Activated T-cell treated with anti-CD3 and anti-CD28 coated beads for 1 hour (primary cell): ENCODE measurements at places on chromosomes 6 and 20.

- DNase-seq = no peak
Measured at GRCh38 chr20:6726761-6727160, 40.7 kb upstream of the BMP2 start.

DNA sequence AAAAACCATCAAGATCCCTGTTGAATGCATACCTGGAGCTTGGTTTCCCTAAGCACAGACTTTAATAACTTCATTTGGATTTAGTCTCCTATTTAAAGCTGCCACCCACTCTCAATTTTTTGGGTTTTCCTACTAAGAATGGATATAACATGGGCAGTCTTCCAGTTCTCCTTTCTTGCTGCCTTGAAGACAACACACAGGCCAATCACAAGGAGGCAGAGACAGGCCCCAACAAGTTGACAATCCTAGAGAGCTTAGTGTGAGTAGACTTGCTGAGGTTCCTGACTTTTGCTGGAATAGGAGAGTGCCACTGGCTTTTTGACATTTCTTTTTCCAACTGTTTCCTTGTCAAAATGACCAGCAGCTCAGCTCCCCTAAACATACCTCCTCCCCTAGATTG is 112.3 kb upstream of the ESR1 start:
- DNase-seq = no peak

- no peak for DNase-seq
Measured at GRCh38 chr6:157725836-157726235, 97.2 kb upstream of the SNX9 start.

DNA sequence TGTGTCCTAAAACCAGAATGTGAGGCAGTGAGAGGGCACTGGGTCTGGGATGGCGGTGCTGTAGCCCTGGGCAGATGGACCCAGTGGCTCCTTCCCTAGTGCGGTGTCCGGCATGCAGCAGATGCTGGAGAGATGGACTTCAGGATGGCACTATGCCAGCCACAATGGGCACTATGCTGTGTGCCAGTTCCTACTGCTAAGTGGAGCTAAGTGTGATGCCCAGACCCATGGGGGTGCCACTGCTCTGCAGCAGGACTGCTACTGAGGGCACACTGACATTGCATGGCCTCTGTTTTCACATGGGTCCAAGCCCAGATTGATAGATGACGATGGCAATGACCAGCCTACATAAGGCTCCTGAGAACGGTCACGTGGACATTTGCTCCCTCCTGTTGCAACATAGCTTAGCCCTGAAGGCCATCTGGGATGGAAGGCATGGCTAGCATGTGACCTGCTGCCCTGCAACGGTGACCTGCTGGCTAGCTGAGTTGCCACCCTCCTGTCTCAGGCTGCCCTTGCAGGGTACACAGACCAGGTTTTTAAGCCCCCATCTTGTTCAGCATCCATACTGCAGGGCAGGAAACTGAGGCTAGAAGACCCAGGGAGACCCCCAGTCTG is 31.3 kb upstream of the KCNK16 start:
- DNase-seq = no peak

GRCh38 chr6:70846207-70846835 is 110.5 kb downstream of the B3GAT2 start:
- DNase-seq = no peak

DNA sequence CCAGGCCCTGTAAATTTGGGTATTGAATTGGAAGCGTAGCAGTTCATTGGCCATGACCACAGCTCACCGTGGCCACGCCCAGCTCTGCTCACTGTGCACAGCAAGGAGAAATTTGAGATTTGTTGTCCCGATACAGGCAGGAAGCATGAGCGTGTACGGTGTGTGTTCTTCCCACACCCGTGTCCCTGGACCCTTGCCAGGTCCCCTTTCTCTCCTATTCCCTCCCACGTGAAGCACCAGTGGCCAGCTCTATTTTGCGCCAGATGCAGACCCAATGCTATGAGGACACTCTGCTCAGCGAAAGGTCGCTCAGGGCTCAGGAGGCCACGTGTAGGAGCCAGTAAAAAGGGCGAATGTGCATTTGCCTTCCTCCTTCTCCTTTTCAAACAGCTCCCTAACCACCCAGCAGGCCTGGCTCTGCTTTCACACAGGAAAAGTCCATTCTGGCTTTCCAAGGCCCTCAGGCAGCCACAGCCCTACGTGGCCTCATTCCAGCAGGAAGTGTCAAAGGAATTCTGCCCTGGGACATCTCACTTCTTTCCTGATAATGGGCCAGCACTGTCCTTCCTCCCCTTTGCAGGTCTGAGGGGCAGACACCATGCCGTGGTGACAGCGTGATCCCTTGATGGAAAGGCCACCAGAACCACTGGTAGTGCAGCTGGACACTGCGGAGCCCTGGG is 499.2 kb upstream of the CDH4 start:
- DNase-seq = no peak

GRCh38 chr6:137878486-137879285 is 11.6 kb downstream of the TNFAIP3 start:
- DNase-seq = no peak

- DNase-seq = no peak
Measured at GRCh38 chr6:36722365-36722764, 24.7 kb downstream of the RAB44 start.

DNA sequence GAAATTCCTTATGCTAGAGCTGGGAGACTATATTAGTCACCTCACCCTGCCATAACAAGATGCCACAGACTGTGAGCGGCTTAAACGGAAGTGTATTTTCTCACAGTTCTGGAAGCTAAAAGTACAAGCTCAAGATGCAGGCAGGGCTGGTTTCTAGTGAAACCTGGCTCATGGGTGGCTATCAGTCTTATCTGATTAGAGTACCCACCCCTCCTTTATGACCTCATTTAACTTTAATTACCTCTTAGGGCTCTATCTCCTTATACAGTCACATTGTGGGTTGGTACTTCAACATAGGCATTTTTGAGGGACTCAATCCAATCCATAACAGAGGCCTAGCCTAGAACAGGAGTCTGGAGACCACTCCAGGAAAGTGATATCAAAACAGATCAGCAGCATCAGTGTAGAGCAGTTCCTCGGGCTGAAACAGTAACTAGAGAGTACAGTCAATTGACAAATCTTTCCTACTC is 2.3 kb upstream of the SNRNP48 start:
- DNase-seq = no peak

- no peak for DNase-seq
Measured at GRCh38 chr6:154605178-154605881, 94.8 kb upstream of the CNKSR3 start.

DNA sequence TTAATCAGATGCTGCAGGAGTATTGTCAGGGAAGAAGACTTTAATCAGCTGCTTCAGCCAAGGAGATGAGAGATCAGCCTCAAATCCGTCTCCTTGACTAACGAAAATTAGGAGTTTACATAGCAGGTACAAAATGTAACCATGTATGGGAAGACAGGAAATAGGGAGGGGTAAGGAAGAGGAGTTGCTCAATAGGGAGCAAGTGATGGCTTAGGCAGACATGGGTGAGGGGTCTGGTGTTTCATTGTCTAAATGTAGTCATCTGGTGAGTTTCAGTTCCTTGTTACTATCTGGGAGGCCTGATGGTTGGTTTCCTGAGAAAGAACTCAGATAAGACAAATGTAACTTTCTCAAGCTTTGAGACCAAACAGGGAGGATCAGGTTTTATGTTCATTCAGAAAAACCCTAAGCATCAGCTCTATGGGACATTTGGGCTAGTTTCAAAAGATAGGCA is 217.3 kb upstream of the SULF2 start:
- no peak for DNase-seq

DNA sequence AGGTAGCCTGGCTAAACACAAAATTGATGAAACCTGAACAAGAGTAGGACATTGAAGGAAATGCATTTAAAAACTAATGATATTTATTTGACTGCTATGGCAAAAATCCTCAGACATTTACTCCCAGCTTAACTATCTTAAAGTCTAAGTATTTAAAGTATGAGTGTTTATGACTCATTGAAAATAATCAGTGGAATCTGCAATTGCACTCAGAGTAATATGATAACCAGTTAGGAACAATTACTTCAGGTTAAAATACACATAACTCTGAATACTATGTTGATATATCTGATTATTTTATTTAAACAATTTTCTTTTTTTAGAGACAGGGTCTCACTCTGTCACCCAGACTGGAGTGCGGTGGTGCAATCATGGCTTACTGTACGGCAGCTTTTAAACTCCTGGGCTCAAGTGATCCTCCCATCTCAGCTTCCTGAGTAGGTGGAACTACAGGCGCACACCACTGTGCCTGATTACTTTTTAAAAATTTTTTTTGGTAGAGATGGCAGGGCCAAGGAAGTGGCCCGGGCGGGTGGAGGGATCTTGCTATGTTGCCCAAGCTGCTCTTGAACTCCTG is 43.9 kb downstream of the FILIP1 start:
- DNase-seq = no peak

- no peak for DNase-seq
Measured at GRCh38 chr20:17128206-17128605, 98.6 kb upstream of the PCSK2 start.

- no peak for DNase-seq
Measured at GRCh38 chr20:40205971-40206370, 483.1 kb downstream of the MAFB start.

DNA sequence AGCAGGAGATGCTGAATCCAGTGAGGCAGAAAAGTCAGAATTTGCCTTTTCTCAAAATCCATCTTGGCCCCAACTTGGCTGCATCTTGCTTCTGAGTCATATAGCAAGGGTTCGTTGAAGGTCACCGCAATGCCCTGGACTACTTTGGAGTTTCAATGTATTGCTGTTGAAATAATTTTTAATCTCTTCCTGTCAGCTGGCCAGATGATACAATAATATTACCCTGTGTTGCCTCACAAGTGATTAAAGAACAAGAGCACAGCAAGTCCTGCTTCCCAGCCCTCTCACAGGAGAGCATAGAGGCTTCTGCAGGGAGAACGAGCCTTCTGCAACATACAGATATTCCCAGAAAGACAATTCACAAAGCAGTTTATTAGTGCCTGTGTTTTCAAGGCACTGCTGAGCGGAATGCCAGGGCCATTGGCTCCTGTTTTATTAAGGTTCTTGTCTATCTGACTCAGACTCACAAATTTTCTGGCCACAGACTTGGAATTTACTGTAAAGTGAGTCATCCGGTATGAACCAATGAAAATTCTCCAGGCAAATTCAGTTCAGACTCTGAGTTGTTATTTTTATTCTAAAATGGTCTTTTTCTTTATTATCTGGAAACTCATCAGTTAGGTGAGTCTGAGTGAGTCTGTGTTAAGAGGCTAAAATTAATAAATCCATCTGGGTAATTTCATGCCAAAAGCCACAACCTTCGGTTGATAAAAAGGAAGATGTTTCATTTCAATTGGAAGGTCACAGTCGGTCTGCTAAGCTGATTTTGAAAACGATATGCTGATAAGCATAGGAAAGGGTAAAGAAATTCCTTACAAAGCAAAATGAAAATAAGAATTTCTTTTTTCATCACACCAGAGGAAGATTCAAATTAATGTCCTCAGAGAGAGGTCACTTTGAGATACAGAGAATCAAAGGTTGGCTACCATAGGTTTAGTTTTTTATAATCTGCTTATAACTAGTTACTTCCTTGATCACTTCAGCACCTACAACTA is 289.4 kb upstream of the STXBP5 start:
- DNase-seq = no peak

DNA sequence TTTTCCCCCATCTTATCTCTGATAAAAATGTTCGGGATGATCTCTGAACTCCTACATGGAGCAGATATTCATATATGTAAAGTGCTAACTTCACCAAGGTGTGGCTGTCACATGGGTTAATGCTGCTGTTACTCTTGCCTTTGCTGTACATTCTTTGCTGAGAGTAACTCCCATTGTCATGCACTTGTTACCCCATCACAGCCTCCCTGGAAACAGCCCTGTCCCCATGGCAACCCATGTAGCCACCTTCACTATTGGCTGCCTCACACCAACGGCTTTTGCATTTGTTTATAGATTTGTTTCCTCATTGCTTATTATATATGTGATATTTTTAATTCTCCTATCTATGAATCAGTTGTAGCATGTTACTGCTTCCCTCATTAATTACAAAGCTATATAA is 17.3 kb upstream of the IBTK start:
- no peak for DNase-seq

DNA sequence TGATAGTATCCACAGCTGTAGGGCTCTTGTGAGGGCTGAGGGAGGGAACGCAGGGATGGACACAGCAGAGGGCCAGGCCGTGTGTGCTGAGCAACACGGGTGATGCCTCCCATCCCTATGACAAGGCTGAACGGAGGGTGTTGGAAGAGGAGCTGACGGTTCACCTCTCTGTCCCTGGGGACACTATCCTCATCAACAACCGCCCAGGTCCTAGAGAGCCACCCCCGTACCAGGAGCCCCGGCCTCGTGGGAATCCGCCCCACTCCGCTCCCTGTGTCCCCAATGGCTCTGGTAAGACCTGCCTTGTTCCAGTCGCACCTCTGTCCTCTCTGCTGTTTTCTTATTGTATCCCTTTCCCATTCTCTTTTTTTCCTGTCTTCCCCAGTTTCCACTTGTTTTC is 10.1 kb downstream of the DDR1 start:
- no peak for DNase-seq

- DNase-seq = peak; percentile 33
Measured at GRCh38 chr20:1664911-1665310, 7.3 kb upstream of the SIRPG start.

DNA sequence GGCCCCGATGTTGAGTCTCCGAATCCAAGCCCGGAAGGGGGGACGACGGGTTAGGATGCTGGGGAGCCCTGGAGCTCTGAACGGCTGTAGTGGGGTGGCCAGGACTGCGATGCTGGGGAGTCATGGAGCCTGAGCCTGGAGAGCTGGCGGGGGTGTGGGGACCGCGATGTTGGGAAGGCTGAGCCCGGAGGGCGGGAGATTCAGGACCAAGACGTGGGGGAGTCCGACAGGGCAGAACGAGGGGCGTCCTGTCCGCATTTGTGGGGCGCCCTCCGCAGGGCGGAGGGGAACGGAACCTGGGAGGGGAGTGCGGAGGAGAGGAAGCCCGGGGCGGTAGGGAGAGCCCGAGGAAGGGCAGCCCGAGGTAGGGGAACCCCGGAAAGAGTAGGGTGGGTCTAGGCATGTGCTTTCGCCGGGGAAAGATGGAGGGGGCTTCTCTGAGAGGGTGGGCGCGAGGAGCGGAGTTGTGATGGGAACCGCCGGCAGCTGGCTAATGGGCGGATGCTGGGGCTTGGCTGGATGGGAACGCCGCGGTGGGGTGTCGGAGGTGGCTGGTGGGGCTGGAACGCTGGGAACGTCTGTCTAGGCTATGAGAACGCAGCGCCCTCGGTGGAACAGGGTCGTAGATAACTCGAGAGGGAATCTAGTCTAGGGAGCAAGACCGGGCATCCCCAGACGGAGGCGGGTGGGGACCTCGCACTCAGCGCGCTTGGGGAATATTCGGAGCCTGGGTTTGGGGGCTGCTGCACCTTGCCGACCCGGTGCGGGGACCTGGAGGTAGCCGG is 684 bp downstream of the PAQR8 start:
- peak; percentile 24 for DNase-seq

GRCh38 chr6:72776456-72776855 is 154.6 kb downstream of the KCNQ5 start:
- DNase-seq = no peak

- no peak for DNase-seq
Measured at GRCh38 chr6:164148788-164149187, 734.3 kb downstream of the QKI start.

- DNase-seq = no peak
Measured at GRCh38 chr6:34709386-34709785, 12.8 kb upstream of the ILRUN start.

- DNase-seq = no peak
Measured at GRCh38 chr20:63252284-63252711, 2.0 kb downstream of the NKAIN4 start.

- no peak for DNase-seq
Measured at GRCh38 chr6:26394289-26394688, 7.8 kb upstream of the BTN3A1 start.

- DNase-seq = peak; percentile 14
Measured at GRCh38 chr20:38680500-38681306, 43.6 kb upstream of the SLC32A1 start.

GRCh38 chr6:18306977-18307376 is 42.6 kb upstream of the DEK start:
- no peak for DNase-seq
